ENCODE measurements at places on chromosomes 3 and 15.

GRCh38 chr3:53257465-53257864, 1.6 kb upstream of the TKT start:
- DNase-seq = no peak

- no peak for DNase-seq
These were observed 47.4 kb downstream of the PAQR5 start for GRCh38 chr15:69346112-69346511.

DNA sequence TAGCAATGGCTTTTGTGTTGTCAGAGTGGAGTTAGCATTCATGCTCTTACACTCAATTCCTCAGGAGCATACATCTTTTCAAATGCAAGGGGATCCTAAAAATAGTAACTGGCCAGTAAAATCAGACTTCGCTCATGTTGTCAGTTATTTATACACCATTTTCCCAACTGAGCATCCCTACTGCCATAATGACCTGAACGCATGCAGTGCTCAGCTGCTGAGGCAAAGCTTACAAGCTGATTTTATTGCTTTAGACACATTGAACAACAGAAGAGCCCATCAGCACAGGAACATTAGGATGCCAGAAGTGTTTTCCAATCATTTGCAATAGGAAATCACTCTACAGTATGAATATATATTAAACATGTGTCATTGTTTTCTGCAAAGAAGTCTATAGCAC, 689.7 kb upstream of the BCHE start:
- DNase-seq = no peak

GRCh38 chr15:83199288-83199687, 8.3 kb downstream of the HDGFL3 start:
- no peak for DNase-seq

- DNase-seq = no peak
These were observed 9.1 kb downstream of the SEMA6D start for GRCh38 chr15:47726399-47726823.

- no peak for DNase-seq
These were observed 52.0 kb downstream of the MAGEF1 start for GRCh38 chr3:184659797-184660301.

DNA sequence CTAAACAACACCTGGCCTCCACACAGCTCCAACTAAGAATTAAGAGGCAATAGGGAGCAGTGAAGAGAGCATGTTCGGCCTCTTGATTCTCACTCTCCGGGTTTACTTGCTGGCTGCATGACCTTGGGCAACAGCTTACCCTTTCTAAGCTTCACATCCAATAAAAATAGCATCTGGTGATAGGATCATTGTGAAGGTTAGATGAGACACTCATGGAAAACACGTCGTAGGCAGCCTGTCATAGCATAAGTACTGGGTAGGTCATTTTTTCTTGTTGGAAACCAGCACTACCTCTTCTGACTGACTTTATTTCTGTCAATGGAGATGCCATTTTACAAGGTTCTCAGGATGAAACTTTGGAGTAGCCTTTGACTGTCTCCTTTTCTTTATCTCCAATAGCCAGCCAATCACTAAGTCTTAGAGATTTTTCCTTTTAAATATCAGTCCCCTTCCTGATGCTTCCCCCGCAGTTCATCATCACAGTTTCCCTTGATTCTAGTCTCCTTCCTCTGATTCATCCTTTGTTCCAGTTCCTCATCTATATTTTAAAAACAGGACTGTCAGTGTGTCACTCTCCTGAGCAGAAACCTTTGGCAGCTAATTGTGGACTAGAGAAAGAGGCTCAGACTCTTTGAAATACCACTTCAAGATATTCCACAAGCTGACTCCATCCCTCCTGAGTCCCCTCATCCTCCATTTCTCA, 271.5 kb downstream of the SLC9A9 start:
- no peak for DNase-seq

DNA sequence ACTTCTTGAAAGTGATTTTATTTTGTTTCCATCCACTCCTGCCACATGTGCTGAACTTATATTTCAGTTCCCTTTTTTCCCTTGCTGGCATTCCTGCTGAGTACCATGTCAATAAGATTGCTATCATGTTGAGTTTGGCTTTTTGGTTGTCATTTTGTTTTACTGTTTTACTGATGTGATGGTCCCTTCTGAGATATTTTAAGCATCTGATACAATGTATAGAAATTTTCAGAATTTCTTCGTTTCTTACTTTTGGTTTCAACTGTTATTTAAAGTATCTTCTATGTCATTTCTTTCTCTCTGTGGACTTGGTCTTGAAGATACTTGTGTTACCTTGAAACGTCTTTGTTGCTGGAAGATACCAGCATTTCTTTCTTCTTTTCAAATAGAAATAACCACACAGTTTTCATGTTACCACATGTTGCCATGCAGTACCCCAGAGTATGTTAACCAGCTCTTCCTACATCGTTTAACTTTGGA, 14.1 kb downstream of the SIDT1 start:
- no peak for DNase-seq

GRCh38 chr3:128328546-128329458, 137.9 kb downstream of the DNAJB8 start:
- DNase-seq = no peak

DNA sequence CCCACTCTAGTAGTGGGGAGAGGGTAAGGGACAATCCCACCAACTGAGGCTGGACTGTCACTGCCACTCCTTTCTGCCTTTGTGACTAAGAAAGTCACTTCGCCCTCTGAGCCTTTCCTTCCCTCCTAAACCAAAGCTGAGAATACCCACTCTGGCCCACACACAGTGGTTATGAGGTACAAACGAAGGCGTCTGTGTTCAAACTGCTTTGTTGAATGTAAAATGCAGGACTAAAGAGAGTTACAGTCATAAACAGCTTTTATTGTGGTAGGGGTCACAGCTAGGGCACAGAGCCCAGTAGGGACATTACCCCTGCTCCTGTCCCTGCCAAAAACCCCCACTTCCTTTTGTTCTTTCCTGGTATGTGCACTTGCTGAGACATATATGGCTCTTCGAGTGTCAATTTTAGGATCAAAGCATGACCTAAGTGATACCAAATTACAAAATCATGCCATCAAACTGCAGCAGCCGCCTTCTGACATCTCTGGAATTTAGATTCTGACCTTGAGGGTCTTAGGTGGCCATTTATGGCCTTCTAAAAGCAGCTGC, 45.1 kb downstream of the CTDSPL start:
- no peak for DNase-seq

GRCh38 chr15:92647467-92648163, 8.0 kb downstream of the FAM174B start:
- no peak for DNase-seq
